Ureter (tissue), 1 donor: ENCODE measurements at places on chromosomes 12 and 14.

DNA sequence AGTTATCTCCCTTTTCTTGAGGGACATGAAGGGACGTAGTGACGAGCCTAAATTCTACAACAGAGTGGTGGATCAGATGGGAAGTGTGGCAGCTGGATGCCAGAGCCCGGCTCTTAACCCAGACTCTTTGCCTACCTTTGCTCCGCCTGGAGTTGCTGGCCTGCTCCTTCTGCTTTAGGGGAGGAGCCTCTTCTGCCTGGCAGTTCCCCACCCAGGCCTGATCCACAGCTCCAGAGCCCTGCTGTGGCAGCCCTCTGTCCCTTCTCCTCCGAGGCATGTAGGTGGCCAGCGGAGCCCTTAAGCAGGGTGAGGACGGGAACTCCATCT lies 2.3 kb upstream of the PRPH start:
- no peak for DNase-seq

DNA sequence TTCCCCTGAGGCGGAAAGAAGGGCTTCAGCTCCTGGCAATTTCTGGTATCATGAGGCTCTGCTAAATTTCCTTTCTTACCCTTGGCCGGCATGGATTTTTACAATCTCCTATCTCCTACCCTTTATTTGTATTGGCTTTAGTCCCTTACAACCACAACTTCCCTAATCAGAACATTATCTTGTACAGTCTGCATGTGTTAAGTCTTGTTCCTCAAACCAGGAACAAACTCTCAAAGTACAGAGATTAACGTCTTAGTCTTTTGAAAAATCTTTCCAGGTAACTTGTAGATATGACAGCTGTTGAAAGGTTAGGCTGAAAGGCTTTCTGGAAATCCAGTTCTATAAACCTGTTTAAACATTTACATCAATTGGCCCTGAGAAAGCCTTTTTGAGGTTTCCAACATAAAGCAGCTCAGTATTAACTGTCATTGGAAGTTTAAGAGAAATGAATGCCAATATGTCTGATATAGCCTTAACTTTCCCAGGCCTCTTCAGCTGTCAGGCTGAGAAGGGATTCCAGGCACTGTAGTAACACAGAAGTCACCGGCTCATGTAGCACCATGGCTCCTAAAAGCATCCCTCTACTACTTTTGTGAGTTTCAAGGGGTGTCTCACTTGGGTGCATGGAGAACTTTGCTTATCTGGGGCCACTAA lies 360.5 kb downstream of the FUT8 start:
- no peak for DNase-seq

GRCh38 chr14:61264010-61264571 lies 17.0 kb downstream of the TMEM30B start:
- no peak for DNase-seq

DNA sequence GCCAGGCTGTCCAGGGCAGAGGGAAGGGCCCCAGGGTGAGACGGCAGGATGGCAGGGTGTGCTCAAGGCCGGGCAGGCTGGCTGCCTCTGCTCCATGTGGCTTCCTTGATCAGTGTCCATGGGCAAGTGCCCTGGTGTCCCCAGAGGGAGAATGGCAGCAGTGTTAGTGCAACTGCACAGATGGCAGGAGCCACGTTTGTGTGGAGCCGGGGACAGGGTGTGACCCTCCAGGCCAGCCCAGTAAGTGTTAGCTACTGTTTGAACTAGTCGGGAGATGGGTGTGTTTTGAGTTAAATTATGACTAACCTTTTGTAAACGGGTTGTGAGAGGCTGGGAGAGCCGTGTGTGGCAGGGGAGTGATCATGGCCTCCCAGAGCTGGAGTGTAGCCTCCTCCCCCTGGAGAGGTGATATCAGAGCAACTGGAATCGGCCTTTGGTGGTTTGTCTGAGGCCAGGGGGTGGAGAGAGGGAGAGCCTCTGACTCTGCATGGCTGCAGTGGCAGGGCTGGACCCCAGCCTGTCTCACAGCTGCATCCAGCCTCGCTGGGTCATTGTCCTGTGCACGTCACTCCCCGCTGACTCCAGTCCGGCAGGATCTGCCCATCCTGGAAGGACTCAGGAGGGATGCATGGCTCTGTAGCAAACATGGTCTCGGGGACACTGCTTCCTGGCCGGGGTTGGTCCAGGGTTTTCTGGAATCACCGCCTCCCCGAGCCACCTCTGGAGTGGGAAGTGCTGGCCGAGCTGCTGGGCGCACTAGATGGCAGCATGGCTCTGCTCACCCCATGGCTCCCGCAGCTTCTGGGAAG lies 27.8 kb downstream of the AACS start:
- DNase-seq, result no peak

DNA sequence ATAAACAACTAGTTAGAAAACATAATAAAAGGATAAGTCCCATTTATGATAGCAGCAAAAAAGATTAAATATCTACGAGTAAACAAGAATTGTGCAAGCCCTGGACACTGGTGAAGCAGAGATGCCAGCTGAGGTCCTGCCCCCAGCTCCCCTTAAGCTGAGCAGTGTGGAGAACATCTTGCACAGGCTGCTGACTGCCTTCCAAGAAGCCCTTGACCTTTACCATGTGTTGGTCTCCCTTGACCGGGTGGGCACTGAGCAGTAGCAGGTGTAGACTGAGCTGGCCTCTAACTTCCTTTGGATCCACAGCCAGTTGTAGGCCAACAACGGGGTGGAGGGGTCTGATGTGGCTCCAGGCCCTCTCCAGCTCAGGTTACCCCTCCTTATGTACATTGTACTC lies 47.7 kb upstream of the PAPLN start:
- no peak for DNase-seq

DNA sequence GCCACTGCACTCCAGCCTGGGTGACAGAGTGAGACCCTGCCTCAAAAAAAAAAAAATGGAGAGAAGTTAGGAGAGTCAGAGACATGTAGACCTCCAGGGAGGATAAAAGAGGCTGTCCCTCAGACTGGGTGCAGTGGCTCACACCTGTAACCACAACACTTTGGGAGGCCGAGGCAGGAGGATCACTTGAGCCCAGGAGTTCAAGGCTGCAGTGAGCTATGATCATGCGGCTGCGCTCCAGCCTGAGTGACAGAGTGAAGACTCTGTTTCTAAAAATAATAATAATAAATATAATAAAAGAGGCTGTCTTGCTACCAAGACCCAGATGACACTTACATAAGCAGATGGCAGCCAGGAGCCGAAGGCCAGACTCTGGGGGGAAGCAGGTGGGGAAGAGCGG lies 18.5 kb downstream of the SLC7A8 start:
- no peak for DNase-seq
